HT1080 (cell line): ENCODE measurements at places on chromosomes 1 and 21. TPM values are rescaled to one million over a fixed set of nuclear protein-coding genes. Genes with fewer than 3 reads are reported as not detected.

Gene IL20
- total RNA-seq: not detected in 2 replicates

Gene SMAP2
- 19.1 and 23.2 TPM in 2 replicates for total RNA-seq

Gene CELA2A
- not detected in 2 replicates for total RNA-seq

- DNase-seq: no peak
These were observed 10.0 kb upstream of the IRF6 start for GRCh38 chr1:209815931-209816341.

GRCh38 chr1:217630711-217631591 is at the start of the genes GPATCH2 and SPATA17:
GPATCH2 (minus strand) TSS chr1:217631090; CDS start chr1:217630971, 119 bp downstream.
SPATA17 (plus strand) TSS chr1:217631344; CDS start chr1:217631379, 35 bp downstream.
- DNase-seq: peak; percentile 80
